ENCODE measurements at places on chromosomes 7 and 10.
A peak's percentile ranks its signal among the peaks of the same experiment; 100 is the strongest.

DNA sequence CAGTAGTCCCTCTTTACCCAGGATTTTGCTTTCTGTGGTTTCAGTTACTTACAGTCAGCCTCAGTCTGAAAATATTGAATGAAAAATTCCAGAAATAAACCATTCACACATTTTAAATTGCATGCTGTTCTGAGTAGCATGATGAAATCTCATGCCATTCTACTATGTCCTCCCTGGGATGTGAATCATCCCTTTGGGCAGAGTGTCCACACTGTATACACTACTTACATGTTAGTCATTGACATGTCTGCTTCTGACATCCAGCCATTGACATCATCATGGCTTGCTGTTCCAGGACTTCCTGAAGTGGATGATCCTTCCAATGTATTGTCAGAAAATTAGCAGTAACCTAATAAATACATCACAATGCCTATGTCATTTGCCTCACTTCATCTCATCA, 34.6 kb upstream of the MALRD1 start:
- DNase-seq, result peak; percentile 0

GRCh38 chr10:118668228-118668952, 72.9 kb upstream of the PRLHR start:
- DNase-seq, result no peak

DNA sequence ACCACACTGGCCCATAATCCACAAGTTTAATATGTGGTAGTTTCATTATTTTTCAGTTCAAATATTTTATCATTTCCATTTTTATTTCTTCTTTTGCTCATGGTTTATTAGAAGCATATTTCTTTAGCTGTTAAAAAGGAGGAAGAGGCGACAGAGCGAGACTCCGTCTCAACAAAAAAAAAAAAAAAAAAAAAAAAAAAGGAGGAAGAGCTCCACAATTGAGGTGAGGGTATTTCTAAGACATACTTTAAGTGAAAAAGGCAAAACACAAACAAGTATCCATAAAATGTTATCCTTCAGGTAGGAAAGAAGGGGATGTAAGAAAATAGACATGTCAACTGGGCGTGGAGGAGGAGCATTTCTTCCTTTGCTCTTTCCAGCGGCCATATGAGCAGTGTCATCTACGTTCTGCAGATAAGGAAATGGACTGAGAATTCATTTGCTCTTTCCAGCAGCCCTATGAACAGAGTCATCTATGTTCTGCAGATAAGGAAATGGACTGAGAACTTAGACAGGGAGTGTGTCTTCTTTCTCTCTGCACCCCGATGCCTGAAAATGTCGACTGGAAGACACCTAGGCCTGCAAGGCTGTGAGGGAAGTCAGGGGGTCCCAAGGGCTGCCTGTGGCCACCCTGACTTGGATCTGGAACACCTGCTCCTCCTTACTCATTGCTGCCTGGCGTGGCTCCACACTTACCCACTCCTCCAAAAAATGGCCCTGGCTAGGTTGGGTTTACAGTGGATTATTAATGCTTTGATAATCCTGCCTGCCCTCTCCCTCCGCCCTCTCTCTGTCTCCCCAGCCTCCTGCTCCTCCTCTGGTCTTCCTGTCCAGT, 18.9 kb upstream of the RAMP3 start:
- DNase-seq, result no peak

DNA sequence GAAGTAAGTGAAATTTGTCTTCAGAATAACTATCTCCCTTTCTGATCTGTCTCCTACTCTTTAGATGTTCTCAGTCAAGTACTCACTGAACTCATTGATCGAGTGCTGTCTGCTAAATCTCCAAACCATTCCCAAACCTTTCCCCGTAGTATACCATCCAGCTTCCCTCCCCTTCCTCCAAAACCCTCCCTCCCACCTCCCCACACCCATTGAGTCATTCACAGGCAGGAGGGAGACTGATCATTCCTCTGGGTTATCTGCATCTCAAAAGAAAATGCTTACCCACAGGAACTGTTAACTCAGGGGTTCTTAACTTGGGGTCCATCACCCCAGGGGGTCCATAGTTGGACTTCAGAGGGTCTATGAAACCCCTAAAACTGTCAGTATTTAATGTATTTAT, 37.4 kb downstream of the GOT1 start:
- no peak for DNase-seq

DNA sequence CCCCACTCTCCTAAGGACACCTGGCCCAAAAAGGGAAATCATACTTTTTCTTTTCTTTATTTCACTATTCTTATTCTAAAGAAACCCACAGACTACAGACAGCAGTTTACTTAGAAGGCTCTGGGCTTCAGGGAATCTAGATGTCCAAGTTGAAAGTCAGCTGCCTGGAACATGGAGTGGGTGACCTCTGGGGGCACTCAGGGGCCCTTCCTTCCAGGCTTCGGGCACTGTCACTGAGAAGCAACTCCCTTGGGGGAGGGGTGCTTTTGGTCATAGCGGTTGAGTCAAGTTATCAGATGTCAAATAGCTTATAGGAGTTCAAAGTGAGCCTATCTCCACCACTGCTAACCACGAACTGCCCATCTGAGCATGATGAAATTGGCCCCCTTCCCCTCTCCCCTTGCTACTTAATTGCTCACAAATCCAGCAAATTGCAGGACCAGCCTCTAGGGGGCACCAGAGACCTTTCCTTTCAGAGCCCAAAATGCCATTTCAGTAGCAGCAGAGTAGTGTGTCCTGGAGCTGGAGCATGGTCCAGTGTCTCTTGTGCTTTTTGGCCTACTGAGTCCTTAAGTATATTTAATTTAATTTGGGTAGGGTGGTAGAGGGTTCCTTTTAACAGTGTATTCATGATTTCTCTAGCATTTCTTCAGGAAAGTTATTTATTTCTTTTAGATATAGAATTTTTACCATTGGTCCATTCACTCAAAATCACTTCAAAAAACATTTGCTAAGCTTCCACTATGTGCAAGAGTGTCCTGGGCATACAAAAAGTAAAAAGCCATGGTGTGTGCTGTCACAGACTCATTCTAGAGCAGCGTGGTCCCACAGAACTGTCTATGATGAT, 463.8 kb downstream of the KCNMA1 start:
- peak; percentile 62 for DNase-seq

DNA sequence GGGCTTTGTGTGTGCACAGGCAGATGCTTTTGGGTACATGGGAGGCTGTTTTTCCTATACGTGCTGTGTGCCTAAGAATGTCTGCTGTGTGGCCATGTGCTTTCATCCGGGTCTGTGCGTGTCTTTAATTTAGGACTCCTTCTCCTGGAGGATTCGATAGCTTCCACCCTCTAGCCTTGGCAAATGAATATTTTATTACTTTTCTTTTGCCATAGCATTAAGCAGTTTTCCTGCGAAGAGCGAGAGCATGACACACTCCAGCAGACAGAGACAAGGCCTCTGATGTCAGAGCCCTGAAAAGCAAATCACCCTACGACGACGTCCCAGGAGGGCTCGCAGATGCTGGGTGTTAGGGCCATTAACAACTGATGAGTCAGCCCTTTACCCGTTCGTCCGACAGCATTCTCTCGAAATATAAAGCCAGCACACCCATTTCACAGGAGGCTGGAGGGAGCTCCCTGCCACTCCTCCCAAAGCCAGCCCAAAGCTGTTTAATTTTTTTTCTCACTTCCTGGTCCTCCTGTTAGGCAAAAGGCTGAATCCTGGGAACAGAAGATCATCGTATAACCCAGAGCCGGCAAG, 311.3 kb upstream of the ZMIZ1 start:
- no peak for DNase-seq

- DNase-seq, result no peak
These were observed 116.3 kb upstream of the CSTF2T start for GRCh38 chr10:51815723-51816122.

DNA sequence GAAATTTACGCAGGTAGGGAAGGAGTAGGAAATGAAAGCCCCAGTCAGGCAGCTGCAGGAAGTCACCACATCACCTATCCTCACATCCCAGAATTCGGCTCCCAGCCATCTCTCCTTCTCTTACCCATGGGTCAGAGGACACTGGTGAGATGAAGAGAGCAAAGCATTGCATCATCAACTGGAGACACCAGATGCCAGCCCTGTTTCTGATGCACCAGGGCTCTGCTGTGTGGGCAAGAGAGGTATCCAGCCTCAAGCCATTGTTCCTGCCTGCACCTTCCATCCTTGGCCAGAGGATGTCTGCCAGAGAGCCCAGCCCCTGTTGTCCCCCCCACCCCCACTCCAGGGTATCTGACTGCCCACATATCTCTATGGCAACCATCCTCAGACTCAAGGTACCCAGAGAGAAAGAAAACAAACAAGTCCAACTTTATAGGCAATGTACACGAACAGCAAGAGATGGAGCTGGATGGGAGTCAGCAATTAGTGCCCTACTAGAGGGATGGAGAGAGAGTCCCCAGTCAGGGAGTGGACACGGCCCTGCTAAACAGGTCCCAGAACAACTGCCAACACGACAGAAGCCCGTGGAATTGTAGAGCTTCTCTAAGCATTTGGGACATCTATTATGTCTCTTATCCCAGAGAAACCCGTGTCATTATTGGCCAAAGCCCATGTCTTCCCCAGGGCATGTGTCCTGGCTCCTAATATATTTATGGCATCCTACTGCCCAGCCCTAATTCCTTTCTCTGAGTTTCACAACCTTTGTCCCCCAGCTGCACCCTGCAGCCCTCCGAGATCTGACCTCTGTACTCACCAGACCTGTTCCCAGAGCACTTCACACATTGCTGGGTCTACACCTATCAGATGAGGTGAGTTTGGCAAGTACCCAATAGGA, 2.8 kb downstream of the CAMK2G start:
- no peak for DNase-seq

- DNase-seq, result no peak
These were observed 82.2 kb upstream of the SCIN start for GRCh38 chr7:12488341-12488740.

GRCh38 chr7:2808891-2809665, 35.0 kb downstream of the GNA12 start:
- DNase-seq, result no peak

DNA sequence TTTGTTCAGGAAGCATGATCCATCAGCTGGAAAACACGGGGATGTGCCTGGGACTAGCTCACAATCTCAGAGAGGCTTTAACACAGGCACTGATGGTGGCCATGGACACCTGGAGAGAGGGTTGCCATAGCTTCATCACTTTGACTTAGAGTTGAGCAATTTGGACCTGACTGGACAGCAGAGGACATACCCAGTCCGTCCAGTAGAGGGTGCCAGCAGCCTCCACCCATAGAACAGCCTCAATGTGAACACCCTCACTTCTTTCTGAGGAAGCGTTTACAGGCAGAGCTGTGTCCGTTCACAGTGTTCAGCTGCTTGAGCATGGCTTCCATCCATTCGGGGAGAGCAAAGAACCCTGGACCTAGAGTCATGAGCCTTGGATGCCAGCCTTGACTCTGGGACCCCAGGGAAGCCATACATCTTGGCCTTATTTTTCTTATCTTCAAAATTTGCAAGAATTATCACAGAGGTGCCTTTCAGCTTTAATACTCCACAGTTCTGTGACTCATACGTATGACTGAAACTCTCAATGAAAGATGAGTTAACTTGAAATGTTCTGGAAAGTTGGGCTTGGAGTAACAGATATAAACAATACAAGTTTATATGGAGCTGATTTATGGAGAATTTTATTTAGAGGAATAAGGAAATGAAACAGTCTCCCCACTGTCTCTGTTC, 302.9 kb upstream of the PODXL start:
- DNase-seq, result peak; percentile 25

- DNase-seq, result no peak
These were observed 814 bp downstream of the MEST start for GRCh38 chr7:130492523-130493274.

DNA sequence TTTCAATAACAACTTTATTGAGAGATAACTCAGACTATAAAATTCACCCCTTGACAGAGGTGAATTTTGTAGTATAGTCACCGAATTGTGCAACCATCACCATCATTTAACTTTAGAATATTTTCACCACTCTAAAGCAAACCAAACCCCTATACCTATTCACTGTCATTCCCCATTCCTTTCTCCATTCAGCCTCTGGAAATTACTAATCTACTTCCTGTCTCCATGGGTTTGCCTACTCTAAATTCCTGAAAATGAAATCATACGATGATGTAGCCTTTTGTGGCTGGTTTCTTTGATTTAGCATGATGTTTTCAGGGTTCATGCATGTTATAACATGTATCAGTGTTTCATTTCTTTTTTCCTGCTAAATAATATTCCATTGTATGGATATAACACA, 15.6 kb upstream of the LMTK2 start:
- no peak for DNase-seq

DNA sequence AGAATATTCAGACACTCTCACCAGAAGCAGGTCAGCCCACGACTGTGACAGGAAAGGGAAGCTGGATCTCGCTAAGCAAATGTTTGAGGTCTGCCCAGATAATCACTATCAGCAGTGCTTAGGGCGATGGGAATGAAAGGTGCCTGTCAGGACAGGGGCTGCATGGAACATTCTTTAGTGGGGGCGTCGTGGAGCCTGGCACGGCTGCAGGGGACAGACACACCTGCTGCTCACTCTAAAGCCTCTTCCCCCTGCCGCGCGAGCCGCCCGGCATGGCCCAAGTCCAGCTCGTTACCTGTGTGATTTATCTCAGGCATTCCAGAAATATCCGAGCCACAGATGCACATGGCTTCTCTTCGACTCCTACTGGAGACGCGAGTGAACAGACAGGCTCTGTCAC, 235.5 kb downstream of the GLRX3 start:
- DNase-seq, result no peak

DNA sequence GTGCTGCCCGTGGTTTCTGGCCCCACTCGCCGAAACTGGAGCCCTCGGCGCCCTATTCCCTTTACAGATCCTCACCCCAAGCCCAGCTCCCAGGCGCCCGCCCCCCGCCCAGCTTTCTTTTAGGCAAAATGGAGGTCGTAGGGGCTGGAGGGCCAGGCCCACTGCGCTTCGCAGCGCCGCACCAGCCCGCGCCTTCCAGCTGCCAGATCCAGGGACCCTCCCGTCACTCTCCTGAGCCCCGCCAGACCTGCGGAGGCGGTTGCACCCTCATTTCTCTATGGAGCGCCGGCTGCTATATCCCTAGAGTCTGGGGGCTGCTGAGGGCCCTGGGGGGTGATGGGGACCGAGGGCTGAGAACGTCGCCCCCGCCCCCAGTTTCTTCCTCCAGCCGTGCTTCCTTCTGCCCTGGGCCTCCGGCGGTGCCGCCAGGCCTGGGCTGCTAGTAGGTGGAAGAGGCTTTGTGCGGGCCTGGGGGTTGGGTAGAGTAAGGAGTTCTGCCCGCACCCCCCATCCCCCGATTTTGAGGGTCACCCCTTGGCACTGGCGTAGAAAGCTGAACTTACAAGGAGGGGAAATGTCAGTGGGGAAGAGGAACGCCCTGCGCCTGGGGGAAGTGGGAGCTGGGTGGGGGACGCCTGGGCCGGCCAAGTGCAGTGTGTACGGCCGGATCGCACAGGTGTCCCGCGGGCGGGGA, 1.0 kb downstream of the GNB2 start:
- DNase-seq, result no peak

- DNase-seq, result no peak
These were observed 191.0 kb downstream of the LSM5 start for GRCh38 chr7:32299133-32299702.

GRCh38 chr10:76150139-76150875, 718.9 kb downstream of the LRMDA start:
- no peak for DNase-seq

GRCh38 chr10:22363305-22363704, 18.0 kb downstream of the SPAG6 start:
- no peak for DNase-seq
